ELF-1 (cell line): ENCODE measurements at places on chromosomes 2 and 18.

DNA sequence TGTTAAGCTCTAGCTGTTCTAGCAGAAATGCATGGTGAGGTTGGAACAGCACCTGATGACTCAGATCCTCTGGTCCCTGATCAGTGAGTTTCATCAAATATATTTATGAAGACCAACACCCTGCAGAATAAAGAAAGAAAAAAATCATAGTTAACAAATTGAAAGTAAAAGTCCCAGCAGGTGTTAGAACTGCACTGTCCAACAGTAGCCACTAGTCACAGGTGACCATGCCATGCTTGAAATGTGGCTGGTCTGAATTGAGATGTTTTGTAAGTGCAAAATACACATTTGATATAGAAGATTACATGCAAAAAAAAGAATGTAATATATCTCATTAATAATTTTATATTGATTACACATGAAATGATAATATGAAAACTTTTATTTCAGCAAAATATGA is 1010.7 kb upstream of the ZEB2 start:
- no peak for DNase-seq

DNA sequence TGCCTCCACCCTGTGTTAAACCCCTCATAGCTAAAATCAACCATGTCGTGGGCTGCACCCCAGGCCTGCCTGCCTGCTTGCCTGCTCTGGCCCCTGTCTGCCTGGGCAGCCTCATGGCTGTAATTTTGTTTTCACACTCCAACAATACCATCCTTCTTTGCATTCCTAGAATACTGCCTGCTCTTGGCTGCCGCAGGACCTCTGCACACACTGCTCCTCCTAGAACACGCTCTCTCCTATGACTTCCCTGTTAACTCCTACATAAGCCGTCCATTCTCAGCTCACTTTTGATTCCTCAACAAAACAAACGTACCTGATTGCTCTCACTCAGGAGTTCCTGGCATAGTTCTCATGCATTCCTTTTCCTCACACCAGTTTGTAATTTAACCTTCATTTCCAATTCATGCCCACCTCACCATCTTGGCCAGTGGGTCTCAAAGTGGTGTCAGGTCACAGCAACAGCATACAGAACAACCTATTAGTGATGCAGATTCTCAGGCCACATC is 2.5 kb downstream of the UXS1 start:
- no peak for DNase-seq

GRCh38 chr2:143140864-143141661 is 11.8 kb downstream of the ARHGAP15 start:
- no peak for DNase-seq

GRCh38 chr18:27130065-27130630 is 55.0 kb downstream of the CHST9 start:
- no peak for DNase-seq

DNA sequence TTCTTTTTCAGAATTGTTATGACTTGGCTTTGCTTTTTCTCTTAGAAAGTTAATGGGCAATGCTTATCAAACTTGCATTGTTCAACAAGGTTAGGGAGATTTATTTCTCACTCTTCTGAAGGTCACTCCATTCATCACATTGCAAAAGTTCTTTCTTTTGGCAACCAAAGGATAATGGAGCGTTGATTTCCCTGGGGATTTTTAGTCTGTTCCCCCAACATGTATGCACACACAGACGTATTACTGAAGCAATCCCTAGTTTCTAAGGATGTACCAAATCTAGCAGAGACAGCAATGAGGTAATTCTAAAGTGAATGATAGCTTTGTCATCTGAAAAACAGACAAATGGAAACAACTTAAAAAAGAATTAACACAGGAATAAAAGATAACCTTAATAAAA is 349.1 kb downstream of the NYAP2 start:
- no peak for DNase-seq

- no peak for DNase-seq
These were observed 339.0 kb downstream of the SATB2 start for GRCh38 chr2:199118673-199119112.

DNA sequence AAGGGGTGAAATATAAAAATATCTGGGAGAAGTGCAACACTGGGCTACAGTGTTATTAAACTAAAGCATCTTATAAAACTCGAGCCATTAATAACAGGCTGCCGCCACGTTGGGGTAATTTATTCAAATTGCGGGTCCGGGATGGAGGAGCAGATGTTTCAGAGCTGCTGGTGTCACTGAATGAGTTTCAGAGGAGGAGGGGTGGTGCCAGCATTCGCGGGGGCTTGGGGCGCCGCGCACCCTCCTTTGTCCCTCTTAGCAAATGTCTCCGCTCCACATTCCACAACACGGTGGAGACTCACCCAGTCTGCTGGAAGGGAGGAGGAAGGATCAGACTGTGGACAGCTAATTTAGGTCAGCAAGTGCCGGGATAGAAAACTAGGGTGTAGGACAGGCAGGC is 260.5 kb downstream of the CELF4 start:
- no peak for DNase-seq

DNA sequence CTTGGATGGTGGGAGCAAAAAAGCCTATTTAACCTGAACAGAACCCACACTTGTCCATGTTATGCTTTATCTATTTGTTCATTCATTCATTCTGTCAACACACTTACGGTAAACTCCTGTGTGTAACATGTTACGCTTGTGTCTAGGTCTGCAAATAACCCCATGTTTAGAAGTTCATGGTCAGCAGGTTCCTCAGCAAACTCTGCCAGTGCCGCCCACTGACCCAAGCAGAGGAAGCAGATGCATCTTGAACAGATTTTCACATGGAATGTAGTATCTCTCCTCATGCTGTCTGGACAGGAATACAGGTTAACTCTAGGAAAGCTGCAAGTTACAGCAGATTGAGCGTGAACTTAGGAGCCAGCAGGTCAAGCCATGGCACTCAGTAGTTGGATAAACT is 213.7 kb upstream of the COPS8 start:
- no peak for DNase-seq

GRCh38 chr2:51410331-51410730 is 378.4 kb upstream of the NRXN1 start:
- no peak for DNase-seq

GRCh38 chr18:62713651-62714247 is 1.6 kb upstream of the PHLPP1 start:
- peak; percentile 21 for DNase-seq

DNA sequence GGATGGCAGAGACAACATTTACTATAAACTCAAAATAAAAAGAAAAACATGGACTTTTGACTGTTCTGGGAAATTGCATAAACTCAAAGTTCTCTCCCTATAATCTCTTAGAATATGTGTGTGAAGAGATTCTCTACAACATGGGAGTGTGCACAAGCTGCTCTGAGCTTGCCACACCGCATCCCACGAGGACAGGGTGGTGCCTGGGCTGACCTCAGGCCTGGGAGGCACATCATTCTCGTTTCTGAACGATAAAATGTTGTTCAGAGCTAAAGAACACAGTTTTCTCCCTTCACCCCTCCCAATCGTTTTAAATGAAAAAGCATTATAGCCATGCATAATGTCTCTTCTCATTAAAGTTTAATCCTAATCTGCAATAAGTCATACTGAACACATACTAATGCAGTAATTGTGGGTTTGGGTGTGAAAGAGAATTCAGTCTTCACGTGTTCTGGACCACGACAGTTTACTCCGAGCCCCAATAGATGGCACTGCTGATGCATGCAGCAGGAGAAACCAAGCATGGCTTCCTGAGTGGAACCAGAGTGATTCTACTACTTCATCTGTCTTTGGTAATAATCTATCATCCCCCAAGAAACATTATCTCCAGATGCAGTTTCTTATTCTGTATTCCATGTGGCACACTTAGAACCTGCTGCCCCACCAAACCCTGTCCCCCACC is 46.9 kb upstream of the LAMA1 start:
- DNase-seq = no peak

GRCh38 chr2:156445296-156446220 is 9.4 kb downstream of the GPD2 start:
- DNase-seq = no peak

- DNase-seq = no peak
These were observed 215.6 kb downstream of the HDAC4 start for GRCh38 chr2:239184968-239185903.

DNA sequence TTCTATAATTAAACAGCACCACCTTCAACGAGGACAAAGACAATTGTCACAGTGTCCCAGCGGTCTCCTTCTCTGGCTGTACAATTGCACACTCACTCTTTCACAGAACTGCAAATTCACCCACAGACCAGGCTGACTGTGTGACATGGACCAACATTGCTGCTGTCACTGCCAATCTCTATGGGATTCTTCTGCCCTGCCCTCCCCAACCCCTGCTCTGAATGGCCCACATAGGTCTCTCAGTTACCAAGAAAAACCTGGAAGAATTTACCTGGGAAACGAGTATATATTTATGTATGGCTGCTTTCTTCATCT is 26.5 kb downstream of the LRRC30 start:
- no peak for DNase-seq

- no peak for DNase-seq
These were observed 92.1 kb downstream of the PHLPP1 start for GRCh38 chr18:62807396-62807795.
